ENCODE measurements at places on chromosomes 16 and 17.

DNA sequence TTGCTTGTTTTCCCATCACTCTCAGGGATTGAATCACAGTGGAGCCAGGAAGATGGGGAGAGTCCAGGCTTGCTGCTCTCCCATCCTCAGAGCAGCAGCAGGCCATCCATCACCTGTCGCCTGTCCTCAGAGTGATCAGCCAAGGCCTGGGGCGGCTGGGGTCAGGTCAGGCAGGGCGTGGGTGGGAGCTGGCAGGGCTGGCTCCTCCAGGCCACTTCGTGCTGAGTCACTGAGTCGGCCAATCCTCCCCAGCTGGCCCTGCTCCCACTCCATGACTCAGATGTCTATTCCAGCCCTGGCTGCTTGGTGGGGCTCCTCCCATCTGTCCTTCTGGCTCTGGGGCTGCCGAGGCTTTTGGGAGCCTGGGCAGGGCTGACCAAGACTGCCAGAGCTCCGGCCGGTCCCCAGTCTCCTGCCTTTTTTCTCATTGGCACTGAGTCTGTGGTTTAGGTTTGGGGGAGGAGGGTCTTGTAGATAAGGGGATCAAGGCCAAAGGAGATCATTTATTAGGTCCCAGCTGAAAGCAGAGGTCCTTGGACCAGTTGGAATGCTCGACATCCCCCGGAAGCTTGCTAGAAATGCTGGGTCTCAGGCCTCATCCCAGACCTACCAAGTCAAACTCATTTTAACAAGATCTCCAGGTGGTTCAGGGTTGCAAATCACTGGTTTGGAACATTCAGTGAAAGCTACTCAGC is 72.7 kb downstream of the ABCC1 start:
- peak; percentile 32 for DNase-seq
- no peak overlapping the region for H3K4me3 ChIP-seq
- no peaks in the 10 kb centered on the region for H3K4me1 ChIP-seq
- no peaks in the 10 kb centered on the region for H3K27me3 ChIP-seq
- no peak overlapping the region for H3K27ac ChIP-seq

DNA sequence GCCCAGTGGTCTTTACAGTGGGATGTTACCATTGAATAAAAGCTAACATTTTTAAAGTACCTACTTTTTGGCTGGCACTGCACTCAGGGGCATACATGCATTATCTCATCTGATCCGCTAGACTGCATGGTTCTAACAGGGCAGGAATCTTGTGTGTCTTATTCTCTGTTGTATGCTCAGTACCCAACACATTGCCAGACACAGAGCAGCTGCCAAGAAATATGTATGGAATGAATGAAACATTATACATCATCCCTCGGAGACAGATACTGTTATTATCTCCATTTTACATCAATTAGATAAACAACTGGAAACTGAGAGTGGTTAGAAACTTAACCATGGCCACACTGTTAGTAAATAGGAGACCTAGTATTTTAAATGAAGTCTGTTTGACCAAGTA is 74.1 kb upstream of the CDH11 start:
- no peaks in the 10 kb centered on the region for H3K27me3 ChIP-seq
- no peak overlapping the region for H3K27ac ChIP-seq
- H3K4me3 ChIP-seq, result no peak overlapping the region

DNA sequence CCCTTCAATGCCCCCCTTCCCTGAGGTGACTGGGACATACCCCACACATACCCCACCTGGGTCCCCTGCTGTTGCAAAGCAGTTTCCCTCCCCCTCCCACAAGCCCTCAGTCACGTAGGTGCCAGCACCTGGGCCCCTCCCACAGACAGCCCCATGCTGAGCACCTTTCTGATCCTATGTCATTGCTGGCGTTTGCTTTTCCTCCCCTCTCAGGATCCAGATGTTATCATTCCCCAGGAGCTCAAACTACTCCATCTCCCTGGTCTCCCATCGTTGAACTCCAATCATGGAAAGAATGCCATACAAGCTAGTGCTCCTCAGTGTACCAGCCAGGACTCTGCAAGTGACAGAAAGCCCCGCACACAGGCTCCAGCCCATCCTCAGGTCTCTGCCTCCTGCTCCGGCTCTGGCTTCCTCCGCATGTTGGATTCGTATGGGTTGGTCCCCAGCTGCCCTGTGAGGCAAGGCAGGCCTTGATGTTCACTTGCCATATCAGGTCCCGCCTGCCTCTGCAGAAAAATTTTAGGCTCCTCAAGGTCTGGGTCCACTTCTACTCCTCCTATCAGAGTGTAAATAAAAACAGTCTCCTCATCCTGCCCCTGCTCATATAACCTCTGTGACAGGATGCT is 31.4 kb upstream of the MED9 start:
- H3K27me3 ChIP-seq, result no peaks in the 10 kb centered on the region
- no peak for DNase-seq
- H3K27ac ChIP-seq, result no peak overlapping the region
- no peak overlapping the region for H3K4me3 ChIP-seq

DNA sequence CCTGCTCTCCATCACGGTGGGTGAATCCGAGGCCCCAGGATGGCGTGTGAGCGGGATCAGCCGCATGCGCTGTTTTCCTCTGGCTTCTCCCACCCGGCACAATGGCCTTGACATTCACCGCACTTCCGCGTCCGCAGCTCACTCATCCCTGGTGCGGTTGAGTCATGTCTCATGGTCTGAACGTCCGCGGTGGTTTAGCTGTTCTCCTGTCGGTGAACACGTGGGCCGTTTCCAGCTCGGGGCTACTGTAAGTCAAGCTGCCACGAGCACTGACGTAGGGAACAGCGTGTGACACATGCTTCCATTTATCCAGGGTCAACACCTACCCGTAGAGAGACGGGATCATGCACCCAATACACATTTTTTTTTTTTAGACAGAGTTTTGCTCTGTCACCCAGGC is 15.3 kb upstream of the CACNA1H start:
- no peaks in the 10 kb centered on the region for H3K36me3 ChIP-seq
- DNase-seq, result no peak
- peaks cover 1% of the 10 kb centered on the region for H3K27me3 ChIP-seq
- no peaks in the 10 kb centered on the region for H3K4me1 ChIP-seq
- no peak overlapping the region for H3K4me3 ChIP-seq
- H3K27ac ChIP-seq, result no peak overlapping the region

DNA sequence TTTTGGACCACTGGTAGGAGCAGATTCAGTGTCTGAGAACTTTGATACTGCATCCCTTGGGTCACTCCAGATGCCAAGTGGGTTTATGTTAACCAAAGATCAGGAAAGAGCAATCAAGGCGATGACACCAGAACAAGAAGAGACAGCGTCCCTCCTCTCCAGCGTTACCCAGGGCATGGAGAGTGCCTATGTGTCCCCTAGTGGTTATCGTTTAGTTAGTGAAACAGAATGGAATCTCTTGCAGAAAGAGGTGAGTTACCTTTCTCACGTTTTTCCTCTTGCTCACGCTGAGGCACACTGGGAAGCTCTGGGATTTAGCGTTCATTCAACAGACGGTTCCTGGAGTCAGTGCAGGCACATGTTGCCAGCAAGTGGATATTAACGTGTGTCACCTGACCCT is 58.0 kb downstream of the NUP88 start:
- H3K4me1 ChIP-seq, result no peaks in the 10 kb centered on the region
- H3K27me3 ChIP-seq, result no peaks in the 10 kb centered on the region
- H3K27ac ChIP-seq, result no peak overlapping the region

- peaks cover 7% of the 10 kb centered on the region for H3K36me3 ChIP-seq
- H3K4me3 ChIP-seq, result no peak overlapping the region
- H3K4me1 ChIP-seq, result no peaks in the 10 kb centered on the region
- no peak overlapping the region for H3K27ac ChIP-seq
- no peak for DNase-seq
Measured at GRCh38 chr17:30717291-30718098, 107.0 kb downstream of the CRLF3 start.

DNA sequence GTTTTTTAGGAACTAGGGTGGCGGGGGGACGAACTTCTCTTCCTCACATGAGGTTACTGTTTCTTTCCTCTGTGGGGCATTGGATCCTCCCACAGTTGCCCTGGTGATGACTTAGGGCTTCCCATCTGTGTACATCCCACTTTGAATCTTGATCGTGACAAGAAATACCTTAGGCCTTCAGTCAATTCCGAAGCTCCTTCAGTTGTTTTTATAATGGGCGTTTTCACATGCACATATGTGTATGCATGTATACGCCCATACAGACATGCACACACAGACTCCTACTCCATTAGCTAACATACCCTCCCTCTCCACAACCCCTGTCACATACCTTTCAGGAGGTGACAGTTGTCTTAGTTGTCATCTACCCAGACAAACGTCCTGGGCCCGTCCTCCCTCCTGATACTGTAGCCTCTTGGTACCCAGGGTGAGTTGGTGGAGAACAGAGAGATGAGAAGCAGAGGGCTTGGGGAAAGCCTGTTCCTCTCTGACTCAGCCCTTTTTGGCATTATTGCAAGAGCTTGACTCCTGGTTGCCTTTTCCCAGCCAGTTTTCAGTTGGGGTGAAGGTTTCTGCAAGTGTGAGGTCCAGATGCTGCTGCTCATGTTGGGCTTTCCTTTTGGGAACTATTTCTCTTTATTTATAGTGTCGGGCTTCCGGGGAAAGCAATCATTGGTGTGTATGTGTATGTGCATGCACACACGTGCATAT is 2.2 kb upstream of the AOC2 start:
- H3K27me3 ChIP-seq, result no peaks in the 10 kb centered on the region
- peaks cover 85% of the 10 kb centered on the region for H3K36me3 ChIP-seq
- DNase-seq, result no peak
- no peak overlapping the region for H3K27ac ChIP-seq
- H3K4me1 ChIP-seq, result no peaks in the 10 kb centered on the region
- H3K4me3 ChIP-seq, result no peak overlapping the region

DNA sequence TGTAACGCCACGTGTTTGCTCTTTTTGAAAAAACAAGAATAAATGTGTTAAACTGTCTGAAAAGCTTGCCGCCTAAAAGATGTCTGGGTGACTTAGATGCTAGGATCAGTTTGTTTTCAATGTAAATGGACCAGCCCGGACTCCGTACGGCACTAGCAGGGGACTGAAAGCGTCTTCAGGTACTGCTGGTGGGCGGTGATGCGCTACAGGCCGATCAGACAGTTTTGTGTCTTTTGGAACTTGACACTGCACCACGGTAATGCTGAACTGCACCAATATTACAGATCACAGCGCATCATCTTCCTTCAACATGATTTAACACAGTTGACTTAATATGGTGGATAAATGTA is 727 bp upstream of the MBTPS1 start:
- H3K27ac ChIP-seq, result no peak overlapping the region
- H3K4me1 ChIP-seq, result peaks cover 5% of the 10 kb centered on the region

DNA sequence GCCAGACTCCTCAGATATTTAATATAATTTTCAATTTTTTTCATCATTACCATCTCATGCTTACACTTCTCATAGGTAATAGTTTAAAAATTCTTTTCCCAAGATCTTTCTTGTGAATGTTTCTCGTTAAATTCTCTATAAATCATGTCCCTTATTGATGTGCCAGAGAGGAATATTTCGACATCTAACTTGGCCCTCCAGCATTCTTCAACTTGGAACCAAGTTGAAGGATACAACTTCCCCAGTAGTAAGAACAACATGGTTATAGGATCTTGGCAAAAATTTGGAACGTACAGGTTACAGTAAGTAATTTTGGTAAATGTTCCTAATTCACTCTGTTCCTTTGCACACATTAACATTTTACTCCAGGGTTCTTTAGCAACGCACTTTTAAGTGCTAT is 731.8 kb downstream of the CDH11 start:
- no peaks in the 10 kb centered on the region for H3K27me3 ChIP-seq
- H3K36me3 ChIP-seq, result no peaks in the 10 kb centered on the region
- no peak for DNase-seq
- peaks cover 9% of the 10 kb centered on the region for H3K4me1 ChIP-seq
- no peak overlapping the region for H3K4me3 ChIP-seq
- H3K27ac ChIP-seq, result no peak overlapping the region

DNA sequence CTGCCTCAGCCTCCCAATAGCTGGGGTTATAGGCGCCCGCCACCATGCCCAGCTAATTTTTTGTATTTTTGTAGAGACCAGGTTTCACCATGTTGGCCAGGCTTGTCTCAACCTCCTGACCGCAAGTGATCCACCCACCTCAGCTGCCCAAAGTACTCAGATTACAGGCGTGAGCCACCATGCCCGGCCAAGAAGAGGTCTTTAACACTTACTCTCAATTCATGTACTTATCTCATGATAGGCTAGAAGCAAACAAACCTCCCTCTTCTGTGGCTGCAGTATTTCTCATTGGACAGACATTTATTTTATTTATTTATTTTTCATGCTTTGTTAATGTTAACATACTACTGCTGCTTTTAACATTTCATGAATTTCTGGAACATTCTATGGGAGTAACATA is 7.0 kb upstream of the NT5C start:
- peaks cover 38% of the 10 kb centered on the region for H3K36me3 ChIP-seq
- H3K27ac ChIP-seq, result no peak overlapping the region
- DNase-seq, result no peak
- H3K4me3 ChIP-seq, result no peak overlapping the region

GRCh38 chr16:1153480-1154160 is 714 bp downstream of the CACNA1H start:
- H3K4me1 ChIP-seq, result peaks cover 15% of the 10 kb centered on the region
- peak overlapping the region; percentile 43 for H3K4me3 ChIP-seq
- DNase-seq, result no peak
- H3K27ac ChIP-seq, result no peak overlapping the region
- no peaks in the 10 kb centered on the region for H3K27me3 ChIP-seq

GRCh38 chr17:57458718-57459285 is 202.5 kb downstream of the MSI2 start:
- H3K36me3 ChIP-seq, result peaks cover 3% of the 10 kb centered on the region
- H3K4me1 ChIP-seq, result peaks cover 23% of the 10 kb centered on the region
- DNase-seq, result no peak
- H3K4me3 ChIP-seq, result no peak overlapping the region
- no peaks in the 10 kb centered on the region for H3K27me3 ChIP-seq

DNA sequence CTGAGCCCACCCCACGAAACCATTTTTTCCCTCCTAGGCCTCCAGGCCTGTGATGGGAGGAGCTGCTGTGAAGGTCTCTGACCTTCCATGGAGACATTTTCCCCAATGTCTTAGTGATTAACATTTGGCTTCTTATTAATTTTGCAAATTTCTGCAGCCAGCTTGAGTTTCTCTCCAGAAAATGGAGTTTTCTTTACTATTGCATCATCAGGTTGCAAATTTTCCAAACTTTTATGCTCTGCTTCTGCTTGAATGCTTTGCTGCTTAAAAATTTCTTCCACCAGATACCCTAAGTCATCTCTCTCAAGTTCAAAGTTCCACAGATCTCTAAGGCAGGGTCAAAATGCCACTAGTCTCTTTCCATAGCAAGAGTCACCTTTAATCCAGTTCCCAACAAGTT is 12.9 kb upstream of the MYH4 start:
- H3K4me3 ChIP-seq, result no peak overlapping the region
- no peak overlapping the region for H3K27ac ChIP-seq
- no peaks in the 10 kb centered on the region for H3K36me3 ChIP-seq
- no peaks in the 10 kb centered on the region for H3K27me3 ChIP-seq
- H3K4me1 ChIP-seq, result no peaks in the 10 kb centered on the region
- DNase-seq, result no peak

- no peaks in the 10 kb centered on the region for H3K4me1 ChIP-seq
- H3K27ac ChIP-seq, result no peak overlapping the region
- no peaks in the 10 kb centered on the region for H3K27me3 ChIP-seq
- no peaks in the 10 kb centered on the region for H3K36me3 ChIP-seq
Measured at GRCh38 chr17:78307887-78308638, 51.8 kb downstream of the SOCS3 start.
